ENCODE measurements at places on chromosomes 13 and 19.

DNA sequence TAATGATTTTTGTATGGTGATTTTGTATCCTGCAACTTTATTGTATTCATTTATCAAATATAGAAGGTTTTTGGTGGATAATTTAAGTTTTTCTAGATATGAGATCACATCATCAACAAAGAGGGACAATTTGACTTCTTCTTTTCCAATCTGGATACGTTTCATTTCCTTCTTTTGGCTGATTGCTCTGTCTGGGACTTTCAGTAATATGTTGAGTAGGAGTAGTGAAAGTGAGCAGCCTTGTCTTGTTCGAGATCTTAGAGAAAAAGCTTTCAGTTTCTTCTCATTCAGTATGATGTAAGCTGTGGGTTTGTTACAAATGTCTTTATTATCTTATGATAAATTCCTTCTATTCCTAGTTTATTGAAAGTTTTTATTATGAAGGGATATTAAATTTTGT lies 352.0 kb upstream of the DACH1 start:
- no peaks in the 10 kb centered on the region for H3K27me3 ChIP-seq
- H3K36me3 ChIP-seq: no peaks in the 10 kb centered on the region
- no peak for DNase-seq
- H3K4me3 ChIP-seq: no peak overlapping the region
- no peaks in the 10 kb centered on the region for H3K4me1 ChIP-seq

- no peak overlapping the region for H3K4me3 ChIP-seq
- no peaks in the 10 kb centered on the region for H3K4me1 ChIP-seq
- H3K27me3 ChIP-seq: no peaks in the 10 kb centered on the region
- no peak overlapping the region for H3K27ac ChIP-seq
- DNase-seq: no peak
These were observed 156.2 kb downstream of the MZT1 start for GRCh38 chr13:72571191-72571590.

- no peaks in the 10 kb centered on the region for H3K27me3 ChIP-seq
- DNase-seq: peak; percentile 86
- H3K4me1 ChIP-seq: peaks cover 14% of the 10 kb centered on the region
- H3K4me3 ChIP-seq: no peak overlapping the region
- no peaks in the 10 kb centered on the region for H3K36me3 ChIP-seq
These were observed 13.6 kb upstream of the C5AR1 start for GRCh38 chr19:47296036-47296435.

DNA sequence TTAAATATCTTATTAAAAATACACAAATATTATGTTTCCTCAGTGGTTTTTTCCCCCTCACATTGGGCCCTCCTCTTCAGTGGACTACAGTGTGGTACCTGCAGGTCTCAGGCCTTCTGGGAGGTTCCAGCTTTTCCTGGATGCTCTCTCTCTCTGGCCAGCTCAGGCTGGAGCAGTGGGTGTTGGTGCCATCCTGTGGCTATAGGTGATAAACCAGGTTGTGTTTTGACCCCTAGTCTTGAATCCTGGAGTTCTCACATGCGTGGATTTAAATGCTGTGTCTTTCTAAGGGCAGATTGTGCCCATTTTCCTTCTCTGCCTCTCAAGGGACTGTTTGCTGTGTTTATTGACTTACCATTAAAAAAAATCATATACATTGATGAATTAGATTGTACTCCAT lies 41.2 kb upstream of the ZNF527 start:
- peaks cover 73% of the 10 kb centered on the region for H3K36me3 ChIP-seq
- no peak overlapping the region for H3K27ac ChIP-seq
- H3K27me3 ChIP-seq: no peaks in the 10 kb centered on the region
